Left lung (tissue), 14 donors: ENCODE measurements at places on chromosomes 6 and 20. TPM values are rescaled to one million over a fixed set of nuclear protein-coding genes. Genes with fewer than 3 reads are reported as not detected.

The TRMT11 gene
- total RNA-seq: 22.2 TPM

GRCh38 chr20:53579581-53580375, 13.9 kb downstream of the ZNF217 start:
- H3K27me3 ChIP-seq: no peaks in the 10 kb centered on the region
- peak overlapping the region; percentile 28 for H3K4me3 ChIP-seq
- DNase-seq: no peak
- peaks cover 10% of the 10 kb centered on the region for H3K4me1 ChIP-seq
- H3K27ac ChIP-seq: peak overlapping the region; percentile 63

- no peaks in the 10 kb centered on the region for H3K4me1 ChIP-seq
- no peak overlapping the region for H3K4me3 ChIP-seq
- H3K36me3 ChIP-seq: no peaks in the 10 kb centered on the region
- H3K27me3 ChIP-seq: no peaks in the 10 kb centered on the region
- H3K27ac ChIP-seq: no peak overlapping the region
These were observed 62.4 kb downstream of the ADNP start for GRCh38 chr20:50868509-50869495.

DNA sequence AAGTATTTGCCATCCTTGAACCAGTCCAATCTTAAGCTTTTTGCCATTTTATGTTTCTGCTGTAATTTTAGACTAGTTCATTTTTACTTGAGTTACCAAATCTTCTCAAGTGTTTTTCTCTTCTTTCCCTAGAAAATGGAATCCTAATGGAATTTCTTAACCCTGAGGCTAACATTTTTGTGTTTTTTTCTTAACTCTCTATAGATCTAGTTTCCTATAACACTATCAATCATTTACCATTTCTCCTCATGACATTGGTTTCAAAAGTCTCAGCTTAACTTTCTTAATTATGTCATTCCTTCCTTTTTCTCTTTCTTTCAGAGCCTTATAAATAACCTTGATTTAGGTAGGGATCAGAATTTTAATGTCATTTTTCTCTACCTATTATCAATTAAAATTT, 54.8 kb downstream of the SENP6 start:
- H3K27me3 ChIP-seq: no peaks in the 10 kb centered on the region
- no peak overlapping the region for H3K4me3 ChIP-seq
- H3K27ac ChIP-seq: no peak overlapping the region
- H3K4me1 ChIP-seq: no peaks in the 10 kb centered on the region
- no peaks in the 10 kb centered on the region for H3K36me3 ChIP-seq
